ENCODE measurements at places on chromosomes 4 and X.
A peak's percentile ranks its signal among the peaks of the same experiment; 100 is the strongest.

DNA sequence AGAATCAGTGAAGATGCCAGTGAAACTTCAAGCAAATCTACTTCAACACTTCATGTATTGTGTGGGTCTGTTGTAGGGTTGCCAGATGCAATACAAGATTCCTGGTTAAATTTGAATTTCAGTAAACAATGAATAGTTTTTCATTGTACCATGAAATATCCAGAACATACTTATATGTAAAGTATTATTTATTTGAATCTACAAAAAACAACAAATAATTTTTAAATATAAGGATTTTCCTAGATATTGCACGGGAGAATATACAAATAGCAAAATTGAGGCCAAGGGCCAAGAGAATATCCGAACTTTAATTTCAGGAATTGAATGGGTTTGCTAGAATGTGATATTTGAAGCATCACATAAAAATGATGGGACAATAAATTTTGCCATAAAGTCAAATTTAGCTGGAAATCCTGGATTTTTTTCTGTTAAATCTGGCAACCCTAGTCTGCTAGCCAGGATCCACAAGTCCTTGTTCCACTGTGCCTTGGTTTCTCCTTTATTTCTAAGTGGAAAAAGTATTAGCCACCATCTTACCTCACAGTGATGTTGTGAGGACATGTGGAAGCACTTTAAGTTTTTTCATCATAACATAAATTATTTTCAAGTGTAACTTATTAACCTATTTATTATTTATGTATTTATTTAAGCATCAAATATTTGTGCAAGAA is 2.3 kb downstream of the CXCL8 start:
- no peak for DNase-seq

DNA sequence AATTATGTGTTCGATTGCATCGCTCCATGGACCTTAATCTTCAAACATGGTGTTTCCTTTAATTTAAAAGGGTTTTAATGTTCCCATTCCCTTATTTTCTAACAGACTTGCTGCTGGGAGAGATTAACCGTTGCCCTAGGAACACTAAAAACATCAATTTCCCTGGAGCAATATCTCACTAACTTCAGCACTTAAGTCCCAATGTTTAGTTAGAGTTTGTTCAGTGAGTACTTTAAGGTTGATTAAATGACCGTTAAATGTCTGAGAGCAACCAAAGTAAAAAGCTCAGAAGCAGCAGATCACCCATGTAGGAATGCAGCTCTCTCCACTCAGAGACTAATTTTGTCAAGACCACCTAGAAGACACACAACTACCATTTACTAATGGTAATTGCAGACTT is 111.2 kb upstream of the PDE5A start:
- DNase-seq, result no peak

GRCh38 chr4:168449719-168450452 is 30.4 kb downstream of the DDX60L start:
- no peak for DNase-seq

DNA sequence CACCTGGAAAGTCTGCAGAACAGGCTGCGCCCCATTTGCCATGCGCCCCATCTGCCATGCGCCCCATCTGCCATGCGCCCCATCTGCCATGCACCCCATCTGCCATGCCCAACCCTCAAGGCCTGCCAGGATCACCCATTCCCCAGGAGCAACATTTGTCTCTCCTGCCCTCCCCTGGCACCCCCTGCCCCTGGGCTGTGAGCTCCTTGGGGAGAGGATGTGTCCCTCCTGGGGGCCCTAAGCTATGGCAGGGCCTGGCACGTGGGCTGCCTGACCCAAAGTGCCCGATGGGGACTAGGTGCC is 82.6 kb downstream of the FAM53A start:
- no peak for DNase-seq

DNA sequence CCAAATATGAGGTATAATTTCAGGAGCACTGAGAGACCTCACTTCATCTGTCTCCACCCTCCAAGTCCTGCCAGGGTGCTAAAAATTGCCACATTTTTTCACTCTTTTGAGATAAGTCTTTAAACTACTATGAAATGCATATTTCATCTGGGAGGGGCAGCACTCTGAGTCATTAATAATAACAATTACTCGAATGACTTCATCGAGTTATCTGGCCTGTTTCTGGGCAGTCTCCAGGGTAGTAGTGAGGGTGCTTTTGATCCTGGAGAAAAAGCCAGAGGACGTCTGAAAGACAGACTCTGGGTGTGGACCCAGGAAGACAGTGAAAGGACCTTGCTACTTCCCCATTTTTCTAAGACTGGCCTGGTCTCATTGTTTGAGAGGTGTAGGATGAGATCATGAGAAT is 42.3 kb upstream of the SRD5A3 start:
- no peak for DNase-seq

DNA sequence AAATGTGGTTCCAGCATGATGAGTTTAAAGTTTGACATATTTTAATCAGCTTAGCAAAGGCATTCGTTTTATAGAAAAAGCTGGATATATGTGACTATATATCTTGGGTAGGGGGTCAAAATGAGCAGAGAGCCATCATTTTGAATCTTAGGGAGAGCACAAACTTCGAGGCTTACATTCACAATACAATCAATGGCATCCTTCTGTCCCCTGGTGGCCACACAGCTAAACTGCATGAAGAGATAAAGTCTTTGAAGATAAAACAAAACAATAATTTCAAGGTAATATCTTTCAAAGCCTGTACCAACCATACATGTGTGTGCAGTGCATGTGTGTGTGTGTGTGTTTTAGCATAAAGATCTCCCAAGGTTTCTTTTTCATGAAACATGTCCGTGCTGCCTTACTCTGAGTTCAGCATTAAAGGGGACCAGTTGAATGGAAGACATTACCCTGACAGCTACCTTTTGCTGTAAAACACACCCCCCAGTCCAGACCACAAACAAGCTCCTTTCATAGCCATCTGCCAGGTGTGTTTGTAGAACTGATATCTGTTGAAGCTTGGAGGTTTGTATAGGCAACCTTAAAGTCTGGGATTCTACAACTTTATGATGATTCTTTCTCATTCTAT is 22.0 kb downstream of the DYNLT3 start:
- DNase-seq, result peak; percentile 20

- DNase-seq, result no peak
Measured at GRCh38 chr4:138243369-138243768, 1.2 kb upstream of the SLC7A11 start.

DNA sequence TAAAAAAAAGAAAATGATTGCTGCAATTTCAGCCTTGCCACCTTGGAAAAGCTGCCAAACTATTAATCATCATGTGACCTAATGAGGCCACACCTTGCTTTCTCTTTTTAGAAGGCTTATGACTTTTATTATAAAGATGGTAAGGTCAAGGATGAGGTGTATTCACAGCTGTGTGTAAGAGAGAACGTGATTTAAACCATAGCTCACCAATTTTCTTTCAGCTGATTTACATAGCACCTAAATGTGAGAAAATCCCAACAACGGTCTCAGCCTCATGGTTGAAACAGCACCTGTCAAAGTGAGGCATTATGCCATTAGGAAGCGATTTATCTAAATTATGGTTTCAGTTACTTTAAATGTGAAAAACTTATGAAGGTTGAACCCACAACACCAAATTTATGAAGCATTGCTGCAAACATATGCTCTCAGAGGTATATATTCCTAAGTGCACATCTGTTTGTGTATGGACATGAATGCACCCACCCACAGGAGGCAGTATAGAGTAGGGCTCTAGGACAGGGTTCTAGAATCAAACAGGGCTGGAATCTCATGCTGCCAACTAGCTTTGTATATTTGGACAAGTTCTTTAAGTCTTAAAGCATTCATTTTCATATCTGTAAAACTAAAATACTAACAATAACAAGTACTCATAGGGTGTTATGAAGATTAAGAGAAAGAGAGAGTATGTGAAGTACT is 40.7 kb downstream of the ANXA3 start:
- DNase-seq, result no peak

GRCh38 chr4:62194342-62194741 is 994.2 kb downstream of the ADGRL3 start:
- no peak for DNase-seq

DNA sequence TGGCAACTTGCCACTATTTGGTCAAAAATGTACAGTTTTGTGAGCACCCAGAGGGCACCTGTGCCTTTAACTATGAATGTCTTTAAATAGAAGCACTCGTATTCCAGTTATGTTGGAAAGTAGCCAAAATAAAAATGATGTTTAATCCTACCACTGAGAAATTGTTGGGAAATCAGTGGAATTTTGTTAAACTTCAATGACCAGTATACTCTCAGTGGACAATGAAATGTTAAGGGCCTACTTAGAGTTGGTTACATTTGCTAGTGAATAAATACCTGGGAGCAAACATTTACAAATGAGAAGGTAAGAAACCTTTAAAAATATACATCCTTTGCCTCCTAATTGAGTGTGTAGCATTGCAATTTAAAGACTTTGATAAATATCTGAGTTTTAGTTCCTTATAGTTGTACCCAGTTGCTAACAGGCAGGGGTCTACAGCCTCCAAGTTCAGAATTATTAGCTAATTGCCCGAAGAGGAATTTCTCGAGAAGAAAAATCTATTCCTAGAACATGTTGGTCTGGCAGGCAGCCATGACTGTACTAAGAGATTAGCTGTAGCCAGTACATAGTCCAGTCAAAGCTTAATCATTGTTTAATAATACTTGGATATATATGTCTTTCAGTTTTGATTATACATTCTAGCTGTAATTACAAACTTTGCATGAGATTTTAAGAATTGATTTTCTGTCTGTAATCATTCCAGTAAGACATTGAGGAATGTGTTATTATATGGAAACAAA is 93.2 kb downstream of the IL1RAPL2 start:
- no peak for DNase-seq

DNA sequence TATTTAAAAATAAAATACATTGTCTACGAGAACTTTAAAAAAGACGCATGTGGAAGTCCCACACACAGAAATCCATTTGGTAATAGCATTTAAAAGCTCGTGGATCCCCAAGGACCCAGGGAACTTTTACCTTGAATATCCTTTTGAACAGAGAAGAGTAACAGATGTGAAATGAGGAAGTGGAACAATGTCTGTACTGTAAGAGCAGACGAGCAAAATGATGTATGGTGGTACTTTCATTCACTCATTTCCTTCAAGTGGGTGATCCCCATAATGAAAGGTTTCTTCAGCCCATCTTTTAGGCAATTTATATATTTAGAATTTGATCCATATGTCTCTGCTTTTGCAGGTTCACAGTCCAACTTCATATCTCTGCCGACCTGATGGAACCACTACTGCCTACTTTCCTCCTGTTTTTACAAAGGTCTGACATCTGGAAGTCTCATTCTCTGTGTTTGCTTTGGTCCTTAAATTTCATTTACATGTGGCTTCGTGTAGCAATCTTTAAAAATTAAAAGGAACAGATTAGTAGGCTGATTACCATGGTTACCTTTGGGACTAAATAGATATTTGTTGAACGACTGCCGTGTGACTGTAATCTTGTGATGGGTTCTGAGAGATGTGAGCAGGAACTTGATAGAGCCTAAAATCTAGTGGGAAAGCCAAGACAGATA is 188.4 kb downstream of the PALLD start:
- no peak for DNase-seq

- DNase-seq, result no peak
Measured at GRCh38 chrX:148314876-148315275, 185.5 kb upstream of the AFF2 start.

DNA sequence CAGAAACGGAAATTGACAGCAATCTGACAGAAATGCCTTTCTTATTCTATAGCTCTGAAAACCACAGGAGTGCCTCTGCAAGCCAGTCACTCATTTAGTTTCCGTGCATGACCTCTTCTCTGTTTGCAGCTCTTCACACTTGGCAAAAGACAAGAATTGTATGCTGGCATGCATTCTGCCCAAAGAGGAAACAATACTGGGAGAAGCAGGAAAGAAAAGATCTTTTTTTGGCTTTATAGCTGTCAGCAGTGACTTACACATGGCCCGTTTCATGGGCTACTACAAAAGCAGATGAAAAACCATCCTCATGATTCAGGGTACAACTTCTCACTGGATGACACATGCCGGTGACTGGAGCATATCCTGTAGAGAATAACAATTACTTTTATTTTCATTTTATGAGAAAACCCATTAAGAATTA is 249.4 kb downstream of the ADAMTS3 start:
- no peak for DNase-seq

DNA sequence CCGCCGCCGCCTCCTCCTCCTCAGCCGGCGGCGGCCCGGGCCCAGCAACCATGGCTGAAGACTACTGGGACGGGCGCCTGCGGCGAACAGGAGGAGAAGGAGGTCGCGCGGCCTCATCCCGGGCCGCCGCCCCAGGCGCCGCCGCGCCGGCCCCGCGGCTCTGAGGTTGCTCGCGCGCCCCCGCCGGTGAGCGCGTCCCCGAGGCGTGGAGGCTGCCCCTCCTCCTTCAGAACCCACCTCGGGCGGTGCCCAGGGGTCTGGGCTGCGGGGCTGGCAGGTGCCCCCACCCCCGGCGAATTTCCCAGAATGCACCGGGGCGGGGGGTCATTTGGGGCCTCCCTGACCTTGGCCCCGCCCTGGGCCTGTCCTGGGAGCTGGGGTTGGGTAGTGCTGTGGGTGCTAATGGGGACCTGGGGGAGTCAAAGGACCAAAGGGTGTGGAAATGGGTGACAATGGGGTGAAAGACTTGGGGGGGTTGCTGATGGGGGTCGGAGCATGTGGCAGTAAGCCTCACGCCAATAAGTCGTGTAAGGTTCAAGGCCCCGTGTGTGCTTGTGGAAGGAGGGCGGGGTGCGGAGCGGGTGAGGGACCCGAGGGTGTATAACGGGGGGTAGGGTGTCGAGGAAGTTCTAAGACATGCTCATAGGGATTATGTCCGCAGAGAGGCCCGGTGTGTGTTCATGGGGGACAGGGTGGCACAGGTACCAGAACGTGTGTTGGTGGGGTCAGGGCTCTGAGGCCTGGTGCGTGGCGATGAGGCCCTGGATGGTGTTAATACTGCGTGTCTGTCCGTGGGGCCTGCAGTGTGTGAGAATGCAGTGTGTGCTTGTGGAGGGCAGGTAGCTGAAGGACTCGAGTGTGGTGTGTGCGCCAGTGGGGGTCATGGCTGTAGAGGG is 687 bp downstream of the CDK16 start:
- DNase-seq, result no peak

DNA sequence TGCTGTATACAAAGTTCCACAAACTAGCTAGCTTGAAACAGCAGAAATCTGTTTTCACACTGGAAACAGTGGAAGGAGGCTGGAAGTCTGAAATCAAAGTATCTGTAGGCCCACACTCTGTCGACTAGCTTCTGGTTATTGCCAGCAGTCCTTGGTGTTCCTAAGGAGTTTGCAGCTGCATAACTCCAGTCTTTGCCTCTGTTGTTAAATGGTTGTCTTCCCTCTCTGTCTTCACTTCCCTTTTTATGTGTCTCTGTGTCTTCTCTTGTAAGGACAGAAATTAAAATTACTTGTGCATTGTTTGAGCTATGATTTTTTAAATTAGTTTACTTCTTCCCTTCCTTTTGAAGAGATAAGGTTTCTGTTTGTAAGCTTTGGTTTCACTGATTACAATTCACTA is 8.2 kb downstream of the MTHFD2L start:
- no peak for DNase-seq

- DNase-seq, result no peak
Measured at GRCh38 chr4:186854256-186854655, 130.6 kb upstream of the FAT1 start.

GRCh38 chrX:153816831-153817690 is 13.3 kb downstream of the PDZD4 start:
- DNase-seq, result no peak
